CD8-positive, alpha-beta memory T cell (primary cell): ENCODE measurements at places on chromosomes 6 and 20.

DNA sequence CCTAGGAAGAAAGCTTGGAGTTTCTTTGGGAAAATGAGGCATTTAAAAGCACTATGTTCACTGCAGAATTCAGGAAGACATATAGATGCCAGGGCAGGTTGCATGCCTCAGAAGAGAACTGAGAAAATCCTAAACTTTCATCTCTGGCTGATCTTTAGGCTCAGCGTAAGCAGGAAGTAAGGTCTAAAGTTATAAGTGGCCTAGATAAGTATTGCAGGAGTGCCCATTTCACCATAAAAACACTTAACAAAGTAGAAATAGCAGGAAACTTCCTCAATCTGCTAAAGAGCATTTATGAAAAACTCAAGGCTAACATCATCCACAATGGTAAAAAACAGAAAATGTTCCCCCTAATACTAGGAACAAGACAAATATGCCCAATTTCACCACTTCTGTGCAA, 320.3 kb downstream of the BMP2 start:
- no peak for DNase-seq

GRCh38 chr6:7165890-7166267, 58.1 kb downstream of the RREB1 start:
- no peak for DNase-seq

DNA sequence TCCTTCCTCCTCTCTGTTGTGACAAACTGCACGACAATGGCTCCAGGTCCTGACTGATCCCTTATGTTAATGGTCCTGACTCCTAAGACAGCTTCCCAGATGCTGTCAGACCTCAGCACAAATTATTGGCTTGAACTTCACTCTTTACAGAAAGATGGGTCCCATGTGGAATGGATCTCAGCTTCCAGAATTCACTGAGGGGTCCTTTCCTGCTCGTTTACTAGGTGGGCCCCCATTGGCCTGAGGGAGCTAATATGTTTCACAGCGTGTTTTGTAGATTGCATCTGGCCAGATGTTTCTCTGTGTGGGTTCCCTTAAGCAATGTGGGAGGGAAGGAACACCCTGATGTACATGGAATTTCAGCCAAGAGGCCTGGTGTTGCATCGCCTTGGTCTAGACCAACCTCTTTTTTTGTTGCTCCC, 826.6 kb downstream of the MAFB start:
- DNase-seq: no peak

- no peak for DNase-seq
These were observed 28.4 kb downstream of the ZNF217 start for GRCh38 chr20:53565254-53565653.

DNA sequence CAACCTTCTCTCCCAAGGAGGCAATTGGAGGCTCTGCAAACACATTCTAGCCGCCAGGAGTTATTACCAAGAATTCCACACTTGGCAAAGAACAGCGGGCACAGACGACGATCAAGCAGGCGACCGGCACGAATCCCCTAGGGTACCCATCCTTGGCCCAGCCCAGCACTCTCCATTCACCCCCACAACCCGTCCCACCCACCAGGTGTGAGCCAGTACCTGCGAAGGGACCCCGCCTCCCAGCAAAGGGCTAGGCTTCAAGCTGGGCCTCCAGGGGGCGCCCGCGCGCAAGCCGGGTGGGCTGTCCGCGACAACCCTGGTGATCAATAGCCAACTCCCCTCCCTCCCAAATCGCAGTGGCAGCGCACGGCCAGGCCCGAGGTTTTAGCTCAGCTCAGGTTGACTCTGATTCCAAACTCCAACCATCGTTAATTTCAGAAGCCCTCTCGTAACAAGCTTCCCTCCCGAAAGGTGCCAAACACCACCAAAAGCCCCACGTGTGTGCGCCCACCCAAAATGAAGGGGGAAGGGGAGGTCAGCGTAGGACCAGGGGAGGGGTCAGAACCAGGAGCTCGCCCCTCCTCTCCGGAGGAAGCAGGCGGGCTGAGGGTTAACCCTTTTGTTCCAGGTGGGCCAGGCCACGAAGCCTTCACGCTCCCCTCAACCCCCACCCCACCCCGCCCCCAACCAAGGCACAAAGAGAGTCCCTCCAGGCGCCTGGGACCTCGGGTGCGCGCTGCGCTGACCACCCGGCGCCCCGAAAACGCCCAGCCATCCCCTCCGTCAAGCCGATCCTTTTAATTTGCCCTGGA, 2.1 kb downstream of the SALL4 start:
- DNase-seq: peak; percentile 51

DNA sequence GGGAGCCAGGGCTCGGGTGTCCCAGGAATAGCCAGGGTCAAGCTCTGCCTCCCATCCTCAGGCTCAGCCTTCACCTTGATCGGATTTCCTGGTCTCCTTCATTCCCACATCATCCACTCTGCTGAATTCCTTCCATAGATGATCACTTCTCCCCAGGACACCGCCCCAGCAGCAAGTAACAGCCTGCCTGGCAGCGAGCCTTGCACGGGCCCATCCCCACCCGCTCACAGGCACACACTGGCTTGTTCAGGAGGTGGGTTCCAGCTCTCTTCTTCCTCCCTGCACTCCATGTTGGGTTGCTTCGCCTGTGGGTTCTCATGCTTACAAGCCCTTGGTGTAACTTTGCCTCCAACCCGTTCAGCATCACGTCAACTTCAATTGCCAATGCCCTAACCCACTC, 113.0 kb upstream of the IYD start:
- DNase-seq: no peak

GRCh38 chr6:69894578-69895347, 28.4 kb downstream of the COL19A1 start:
- DNase-seq: no peak

- DNase-seq: no peak
These were observed 39.5 kb downstream of the CITED2 start for GRCh38 chr6:139334806-139335446.

GRCh38 chr6:51432481-51432880, 613.8 kb downstream of the TFAP2B start:
- DNase-seq: no peak

DNA sequence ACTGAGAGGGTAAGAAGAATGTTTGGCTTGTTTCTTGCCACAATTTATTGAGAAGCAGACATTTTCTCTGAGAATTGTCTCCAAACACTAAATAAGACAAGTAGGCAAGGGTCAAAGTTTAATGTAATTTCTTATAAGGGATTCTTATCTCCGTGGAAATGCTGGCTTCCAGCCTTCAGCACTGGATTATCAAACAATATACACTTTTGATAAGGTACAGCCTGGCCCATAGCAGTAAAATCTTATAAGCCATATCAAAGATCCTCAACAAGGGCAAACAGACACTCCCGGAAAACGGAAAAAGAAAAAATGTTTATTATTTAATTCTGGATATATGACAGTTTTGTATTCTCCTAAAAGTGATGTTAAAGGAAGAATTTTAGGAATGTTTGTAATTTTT, 18.5 kb upstream of the ZSCAN9 start:
- no peak for DNase-seq
